ENCODE measurements at places on chromosomes 12 and 14.

DNA sequence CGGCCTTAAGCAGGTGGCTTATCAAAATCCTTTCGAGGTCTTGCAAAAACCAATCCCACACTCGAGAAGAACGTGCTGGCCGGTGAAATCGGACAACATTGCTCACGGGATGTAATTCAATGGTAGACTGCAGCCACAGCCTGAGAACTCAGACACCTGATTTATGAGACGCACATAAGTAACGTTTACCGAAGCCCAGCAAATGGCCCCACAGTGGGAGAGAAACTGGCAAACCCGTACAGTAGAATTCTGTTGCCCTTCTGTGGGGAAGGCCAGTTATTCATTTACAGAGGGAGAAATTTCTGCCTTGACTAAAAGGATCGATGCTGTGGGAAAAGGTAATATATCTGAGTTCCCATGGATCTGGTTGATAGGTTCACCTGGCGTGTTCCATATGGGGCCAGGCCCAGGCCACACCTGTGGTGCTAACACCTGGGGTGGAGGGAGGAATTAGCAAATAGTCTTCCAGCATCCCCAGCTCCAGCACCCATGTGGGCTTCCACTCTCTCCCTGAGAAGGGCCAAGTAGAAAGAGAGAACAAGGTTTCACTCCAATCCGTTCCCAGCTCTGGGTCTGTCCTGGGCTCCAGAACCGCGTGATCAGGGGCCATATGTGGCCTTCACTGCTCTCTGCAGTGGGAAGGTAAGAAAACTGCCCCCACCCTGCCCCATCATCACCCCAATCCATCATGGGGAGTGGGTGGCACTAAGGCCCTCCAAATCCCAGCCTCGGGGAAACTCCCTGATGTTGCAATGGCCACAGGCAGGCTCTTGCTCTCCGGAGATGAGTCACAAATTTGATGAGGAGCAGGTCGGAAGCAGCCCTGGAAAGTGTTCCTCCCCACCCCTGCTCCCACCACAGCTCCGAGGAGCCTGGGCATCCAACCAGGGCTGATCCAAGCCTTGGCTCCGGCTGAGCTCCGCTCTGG is 12.7 kb downstream of the BDKRB1 start:
- no peak for DNase-seq

DNA sequence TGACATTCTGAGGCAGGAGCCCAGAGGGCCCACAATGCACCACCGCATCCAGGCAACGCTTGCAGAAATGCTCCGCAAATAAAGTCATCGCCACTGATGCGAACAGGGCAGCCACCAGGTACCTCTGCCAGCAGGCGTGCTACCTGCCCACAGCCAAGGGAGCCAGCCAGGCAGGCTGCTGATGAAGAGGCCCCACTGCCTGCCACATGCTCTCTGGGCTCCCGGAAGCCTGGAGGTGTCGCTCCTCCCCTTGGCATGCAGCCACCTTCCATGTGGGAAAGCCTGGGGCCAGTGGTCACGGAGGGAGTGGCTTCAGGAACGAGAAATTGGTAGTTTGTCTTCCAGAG is 14.7 kb downstream of the GPR132 start:
- no peak for DNase-seq

DNA sequence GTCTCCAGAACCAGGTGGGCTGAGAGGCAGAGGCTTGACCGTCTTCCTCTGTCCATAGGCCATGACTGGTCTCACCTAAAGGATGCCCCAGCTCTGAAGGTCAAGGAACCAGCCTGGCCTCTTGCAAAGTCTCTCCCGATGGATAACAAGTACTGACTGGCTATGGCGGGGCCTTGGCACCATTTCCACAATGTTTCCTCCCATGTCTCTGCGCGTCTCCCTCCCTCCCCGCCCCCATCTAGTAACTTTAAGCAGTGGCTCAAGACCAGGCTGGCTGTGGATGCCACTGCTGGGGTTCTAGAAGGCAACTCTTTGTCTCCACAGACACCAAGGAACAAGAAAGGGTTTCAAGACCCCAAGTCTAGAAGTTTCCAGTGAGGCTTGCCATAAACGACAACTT is 275.5 kb downstream of the DPF3 start:
- no peak for DNase-seq

GRCh38 chr12:64054079-64054520 is 168.0 kb downstream of the KICS2 start:
- no peak for DNase-seq

DNA sequence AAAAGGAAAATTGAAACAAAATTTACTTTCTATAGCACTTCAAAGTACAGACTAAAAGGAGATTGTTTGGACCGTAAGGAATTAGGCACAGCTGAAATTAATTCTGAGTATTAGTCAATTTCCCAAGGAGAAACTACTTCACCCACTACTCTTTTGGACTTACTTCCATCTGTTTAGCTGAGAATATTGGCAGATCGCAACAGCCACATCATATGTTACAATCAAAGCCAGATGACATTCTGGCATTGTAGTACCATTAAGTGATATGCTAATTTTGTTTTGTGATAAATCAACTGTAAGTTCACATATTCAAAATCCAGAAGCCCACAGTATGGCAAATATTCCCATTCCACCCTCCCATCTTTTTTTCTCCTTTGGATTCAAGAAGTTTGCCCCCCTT is 47.1 kb upstream of the ANKS1B start:
- DNase-seq: no peak

GRCh38 chr12:31558521-31558920 is 32.4 kb downstream of the DENND5B start:
- no peak for DNase-seq

GRCh38 chr14:51925980-51926379 is 63.4 kb upstream of the RTRAF start:
- no peak for DNase-seq

- DNase-seq: no peak
Observed at GRCh38 chr14:75409316-75410205, 18.3 kb upstream of the JDP2 start.

GRCh38 chr14:71201840-71202239 is 294.6 kb downstream of the PCNX1 start:
- no peak for DNase-seq

DNA sequence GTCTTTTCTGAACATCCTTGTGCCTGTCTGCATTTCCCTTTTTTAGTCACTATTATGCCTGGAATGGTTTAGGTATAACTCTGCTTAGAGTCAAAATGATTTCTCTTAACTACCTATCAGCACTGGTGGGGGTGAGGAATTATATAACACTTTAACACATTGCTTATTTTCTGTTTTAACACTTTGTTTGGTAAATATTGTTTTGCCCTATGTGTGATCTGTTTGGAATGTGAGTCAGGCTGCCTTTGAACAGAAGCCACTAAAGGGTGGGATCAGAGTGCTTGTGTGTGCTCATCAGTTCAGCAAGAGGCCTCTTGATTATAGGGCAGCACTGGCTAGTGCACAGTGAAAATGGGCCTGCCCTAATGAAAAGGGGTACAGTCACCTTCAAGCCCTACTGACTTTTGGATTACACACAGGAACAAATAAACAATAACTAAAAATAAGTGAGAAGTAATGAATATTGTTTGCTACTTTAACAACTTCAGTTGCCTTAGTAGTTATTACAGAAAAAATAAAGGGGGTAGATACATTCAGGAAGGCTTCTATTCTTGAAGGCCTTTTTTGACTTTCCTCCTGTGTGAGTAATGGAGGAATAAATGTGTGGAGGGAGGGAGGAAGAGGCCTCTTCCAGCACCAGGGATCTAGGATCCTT is 23.2 kb downstream of the NGDN start:
- no peak for DNase-seq

Data from stimulated activated CD4-positive, alpha-beta T cell treated with anti-CD3 and anti-CD28 coated beads, Interleukin-12 subunit alpha, Interleukin-12 subunit beta, amount 100 ng/mL, for 4 hours (primary cell).